Body of pancreas (tissue), 4 donors: ENCODE measurements at places on chromosomes 7 and 10. TPM values are rescaled to one million over a fixed set of nuclear protein-coding genes. Genes with fewer than 3 reads are reported as not detected.

Gene TMEM213
- total RNA-seq, result not detected

Gene KLF14
- not detected for total RNA-seq

Gene GPC2
- total RNA-seq, result 1.6 TPM

Gene IGFBP3
- total RNA-seq, result 405 TPM

Gene C10orf90
- total RNA-seq, result not detected

Gene RBP3
- total RNA-seq, result not detected

Gene FAS
- 22.1 TPM for total RNA-seq

Gene LBX1
- not detected for total RNA-seq

Gene AKR1C1
- 49.4 TPM for total RNA-seq

Gene ADCY1
- total RNA-seq, result 7.6 TPM

Gene KIAA1549
- 6.0 TPM for total RNA-seq

Gene BUB3
- total RNA-seq, result 51.1 TPM

Gene IL6
- total RNA-seq, result 0.99 TPM

Gene CPN1
- not detected for total RNA-seq

Gene PAX4
- not detected for total RNA-seq

Gene ANXA8L1
- total RNA-seq, result not detected

Gene EBLN1
- total RNA-seq, result not detected

Gene LRRC4
- under 0.01 TPM for total RNA-seq

Gene FAM25G
- total RNA-seq, result not detected

Gene SHH
- 0.33 TPM for total RNA-seq

Gene C10orf143
- total RNA-seq, result 3.3 TPM

Gene GSAP
- total RNA-seq, result 13.7 TPM

Gene CYP2W1
- total RNA-seq, result not detected

Gene PPP1R17
- not detected for total RNA-seq

Gene CALY
- total RNA-seq, result 1.8 TPM

Gene ENTPD7
- total RNA-seq, result 9.3 TPM

Gene FAM237B
- not detected for total RNA-seq

Gene RNF148
- 8.6 TPM for total RNA-seq

Gene C10orf105
- total RNA-seq, result not detected

Gene GRID2IP
- 1.0 TPM for total RNA-seq

Gene CYP17A1
- not detected for total RNA-seq

Gene LIPJ
- 0.99 TPM for total RNA-seq

Gene ITGB8
- total RNA-seq, result 22.1 TPM

Gene AIFM2
- 12.2 TPM for total RNA-seq

Gene NACAD
- total RNA-seq, result 1.6 TPM

Gene TMEM270
- not detected for total RNA-seq

Gene HOGA1
- 7.3 TPM for total RNA-seq

Gene PRXL2A
- 40.7 TPM for total RNA-seq

Gene SLIT1
- 0.78 TPM for total RNA-seq

Gene CDH23
- 58.7 TPM for total RNA-seq

Gene FANK1
- 1.0 TPM for total RNA-seq

Gene PAOX
- total RNA-seq, result 9.6 TPM

Gene FAM3C
- total RNA-seq, result 69.3 TPM

Gene FUOM
- 12.5 TPM for total RNA-seq

Gene SCIN
- not detected for total RNA-seq

Gene IL15RA
- total RNA-seq, result 15.5 TPM

Gene ASB15
- not detected for total RNA-seq

Gene FAM25C
- total RNA-seq, result not detected
